ENCODE measurements at places on chromosomes 6 and 20.

GRCh38 chr6:105740946-105741645 lies 338.2 kb upstream of the PREP start:
- DNase-seq: no peak

DNA sequence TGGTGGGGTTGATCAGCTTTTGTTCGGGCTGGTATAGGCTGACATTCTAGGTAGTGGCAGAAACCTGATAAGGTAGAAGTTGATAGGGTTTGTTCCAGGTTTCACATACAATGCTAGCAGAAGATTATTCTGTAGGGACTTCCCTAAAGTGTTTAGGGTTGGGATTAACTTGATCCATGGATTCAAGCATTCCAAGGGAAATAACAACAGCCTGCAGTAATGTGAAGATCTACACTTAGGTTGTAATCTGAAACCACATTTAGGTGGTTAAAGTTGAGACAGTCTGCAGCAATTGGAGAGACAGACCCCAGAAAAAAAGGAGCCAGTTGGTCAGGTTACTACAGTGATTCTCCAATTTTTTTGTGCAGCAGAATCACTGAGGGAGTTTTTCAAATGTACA lies 56.1 kb downstream of the GJA1 start:
- no peak for DNase-seq

- no peak for DNase-seq
Observed at GRCh38 chr20:21391972-21392352, 5.4 kb downstream of the NKX2-4 start.

DNA sequence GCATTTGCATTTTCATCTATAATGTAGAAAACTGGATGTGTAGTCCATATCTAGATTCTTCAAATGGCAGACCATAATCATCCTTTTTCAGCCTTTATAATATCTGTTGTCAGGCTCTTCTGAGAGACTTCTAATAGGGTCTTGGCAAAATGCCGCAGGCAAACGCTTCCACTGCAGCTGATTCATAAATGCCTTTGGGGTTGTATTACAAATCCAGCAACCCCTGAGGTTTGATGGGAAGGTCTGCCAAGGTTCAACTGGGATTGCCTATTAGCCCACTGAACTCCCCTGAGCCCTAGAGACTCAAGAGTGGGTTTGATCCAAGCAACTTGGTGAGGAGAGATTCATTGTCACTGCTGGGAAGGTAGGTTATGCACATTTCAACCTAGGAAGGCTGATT lies 365.2 kb upstream of the POU3F2 start:
- no peak for DNase-seq

- no peak for DNase-seq
Observed at GRCh38 chr6:1312473-1313367, 822 bp downstream of the FOXQ1 start.

- DNase-seq: no peak
Observed at GRCh38 chr6:128570680-128571063, 50.3 kb upstream of the PTPRK start.
